ENCODE measurements at places on chromosomes 6 and 20. TPM values are rescaled to one million over a fixed set of nuclear protein-coding genes. Genes with fewer than 3 reads are reported as not detected.

AVP gene
- total RNA-seq, result not detected

NKX2-4 gene
- total RNA-seq, result not detected

MED20 gene
- total RNA-seq, result 24.5 TPM

WFDC12 gene
- total RNA-seq, result not detected

TPX2 gene
- total RNA-seq, result 248 TPM

MAS1L gene
- total RNA-seq, result not detected

RHAG gene
- 0.23 TPM for total RNA-seq

EEF1A2 gene
- 178 TPM for total RNA-seq

HLA-DQB2 gene
- not detected for total RNA-seq

CALHM5 gene
- not detected for total RNA-seq

RNF182 gene
- total RNA-seq, result 22.2 TPM

PLEKHG1 gene
- total RNA-seq, result 4.0 TPM

MDFI gene
- total RNA-seq, result 0.54 TPM

NRSN1 gene
- total RNA-seq, result not detected

PHACTR3 gene
- total RNA-seq, result 0.10 TPM

ZNF391 gene
- total RNA-seq, result 4.4 TPM

GTSF1L gene
- not detected for total RNA-seq

SRSF12 gene
- total RNA-seq, result 0.28 TPM

RIMS1 gene
- total RNA-seq, result 0.18 TPM

TNFRSF6B gene
- total RNA-seq, result not detected

OXT gene
- total RNA-seq, result not detected

POPDC3 gene
- total RNA-seq, result 29.2 TPM

PPP1R14C gene
- total RNA-seq, result not detected
